ENCODE measurements at places on chromosomes 16 and 17.

- no peak for DNase-seq
Measured at GRCh38 chr16:73069581-73070262, 21.8 kb upstream of the ZFHX3 start.

- DNase-seq: no peak
Measured at GRCh38 chr17:61318684-61319098, 81.0 kb upstream of the TBX2 start.

DNA sequence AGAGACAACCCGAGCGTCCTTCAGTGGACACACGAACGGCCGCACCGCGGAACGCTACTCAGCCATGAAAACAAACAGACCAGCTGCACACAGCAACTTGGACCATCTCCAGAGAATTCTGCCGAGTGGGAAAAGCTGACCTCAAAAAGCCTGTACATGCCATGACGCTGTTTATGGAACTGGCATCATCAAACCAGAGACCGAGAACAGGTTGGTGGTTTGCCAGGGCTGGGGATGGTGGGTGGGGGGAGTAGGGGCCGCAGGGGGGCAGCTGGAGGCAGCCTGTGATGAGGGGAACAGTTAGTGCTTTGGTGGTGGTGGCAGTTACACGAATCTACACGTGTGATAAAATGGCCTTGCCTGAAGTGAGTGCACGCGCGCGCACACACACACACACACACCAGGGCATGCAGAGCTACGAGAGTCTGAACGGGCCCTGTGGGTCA is 169.8 kb downstream of the LAT start:
- DNase-seq: no peak

- no peak for DNase-seq
Measured at GRCh38 chr17:12362853-12363455, 302.7 kb upstream of the MYOCD start.

DNA sequence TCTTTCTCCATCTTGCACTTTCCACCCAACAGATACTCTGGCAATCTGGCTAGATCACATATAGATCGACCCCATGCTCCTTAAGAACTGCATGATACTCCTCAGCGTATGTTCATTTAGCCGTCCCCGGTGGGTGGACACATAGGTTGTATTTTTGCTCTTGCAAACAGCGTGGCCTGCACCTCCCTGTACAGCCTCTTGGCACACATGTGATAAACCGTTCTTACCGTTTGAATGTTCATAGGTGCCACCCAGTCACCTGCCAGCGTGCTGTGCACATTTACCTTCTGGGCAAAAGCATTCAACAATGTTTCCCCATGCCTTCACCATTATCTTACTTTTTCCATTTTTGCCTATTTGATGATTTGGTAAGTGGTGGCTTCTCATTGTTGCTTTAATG is 6.2 kb downstream of the TNP2 start:
- no peak for DNase-seq

All from CD4-positive, alpha-beta T cell treated with Interleukin-6 at 100 ng/mL for 8 hours (primary cell).